ENCODE measurements at places on chromosomes 3 and 15.

- no peak for DNase-seq
These were observed 32.9 kb downstream of the CRYGS start for GRCh38 chr3:186511245-186511644.

- DNase-seq, result no peak
These were observed 16.6 kb upstream of the LRRK1 start for GRCh38 chr15:100902436-100903167.

DNA sequence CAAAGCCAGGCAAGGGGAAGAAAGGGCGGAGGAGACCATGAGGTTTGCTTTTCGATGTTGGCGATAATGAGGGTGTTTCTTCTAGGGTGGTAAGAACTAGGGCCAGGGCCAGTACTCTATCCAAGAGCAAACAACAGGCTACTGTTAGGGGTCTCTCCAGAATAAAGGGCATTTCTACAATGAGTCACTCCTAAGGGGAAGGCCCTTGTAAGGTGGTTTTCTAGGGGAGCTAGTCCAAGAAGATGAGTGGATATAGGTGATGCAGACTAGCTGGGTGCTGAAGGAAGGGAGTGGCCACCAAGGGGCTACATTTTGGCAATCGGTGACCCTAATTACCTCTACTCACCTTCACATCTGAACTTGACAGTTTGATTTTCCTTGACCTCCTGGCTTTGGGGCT, 148.5 kb upstream of the HACD2 start:
- no peak for DNase-seq

DNA sequence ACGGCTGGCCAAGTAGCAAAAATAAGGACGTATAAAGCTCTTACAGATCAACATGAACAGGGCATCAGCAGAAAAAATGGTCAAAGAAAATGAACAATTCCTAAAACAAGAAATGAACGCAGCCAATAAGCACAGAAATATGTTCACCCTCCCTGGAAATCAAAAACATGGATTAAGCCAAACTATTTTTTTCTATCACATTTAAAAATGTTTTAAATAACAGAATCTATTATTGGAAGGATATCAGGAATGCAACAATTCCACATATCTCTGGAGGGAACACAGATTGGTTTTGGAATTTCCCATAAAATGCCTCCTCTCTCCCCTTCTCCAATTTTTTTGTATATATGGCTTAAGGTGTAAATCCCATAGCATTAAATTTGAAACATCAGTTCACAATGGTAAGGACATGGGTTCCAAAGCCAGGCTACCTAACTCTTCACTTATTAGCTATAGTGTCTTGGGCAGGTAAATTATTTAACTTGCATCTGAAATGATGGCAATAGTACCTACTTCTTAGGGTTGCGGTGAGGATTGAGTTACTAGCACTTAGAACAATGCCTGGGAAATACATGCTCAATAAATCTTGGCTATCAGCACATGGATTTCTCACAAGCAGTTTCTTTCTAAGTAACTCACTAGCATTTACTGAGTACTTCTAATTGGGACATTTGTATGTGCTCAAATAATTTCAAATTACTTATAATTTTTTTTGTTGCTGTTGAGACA, 10.1 kb downstream of the UACA start:
- no peak for DNase-seq

DNA sequence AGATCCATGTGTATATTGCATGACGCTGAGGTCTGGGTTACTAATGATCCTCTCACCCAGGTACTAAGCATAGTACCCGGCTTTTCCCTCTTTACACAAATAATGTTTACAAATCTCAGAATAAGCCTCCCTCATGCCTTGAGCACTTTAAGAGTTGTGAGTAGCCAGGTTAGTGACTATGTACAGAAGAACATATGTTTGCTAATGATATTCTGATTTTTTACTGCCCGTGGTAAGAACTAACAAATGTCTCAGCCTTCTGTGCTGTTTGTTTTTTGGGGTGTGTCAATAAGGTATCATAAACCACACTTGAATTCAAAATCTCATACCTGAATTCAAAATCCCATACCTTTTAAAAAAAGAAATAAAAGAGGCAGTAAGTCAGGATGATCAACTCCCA, 59.5 kb downstream of the ABCC5 start:
- DNase-seq, result no peak

DNA sequence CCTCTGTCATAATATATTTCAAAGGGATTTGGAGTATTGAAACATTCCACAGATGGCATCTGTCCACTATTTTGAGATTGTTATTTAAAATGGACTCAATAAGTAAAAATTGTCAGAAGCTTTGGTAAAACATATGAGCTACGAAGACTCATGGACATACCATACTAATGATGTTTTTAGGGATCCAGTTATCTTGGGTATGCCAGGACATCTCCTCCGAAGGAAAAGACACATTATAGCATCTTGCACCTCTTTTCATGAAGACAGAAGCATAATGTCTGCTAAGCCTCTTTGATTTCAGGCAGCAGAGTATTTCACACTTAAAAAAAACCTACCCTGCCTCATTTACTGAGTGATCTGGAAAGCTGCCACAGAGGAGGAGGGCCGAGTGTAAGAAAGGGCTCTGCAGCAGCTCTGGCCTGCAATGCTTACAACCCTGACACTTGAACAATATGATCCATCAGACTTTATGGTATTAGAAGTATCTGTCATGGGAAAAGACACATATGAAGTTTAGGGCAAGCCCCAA, 284.8 kb downstream of the TUSC7 start:
- DNase-seq, result no peak

DNA sequence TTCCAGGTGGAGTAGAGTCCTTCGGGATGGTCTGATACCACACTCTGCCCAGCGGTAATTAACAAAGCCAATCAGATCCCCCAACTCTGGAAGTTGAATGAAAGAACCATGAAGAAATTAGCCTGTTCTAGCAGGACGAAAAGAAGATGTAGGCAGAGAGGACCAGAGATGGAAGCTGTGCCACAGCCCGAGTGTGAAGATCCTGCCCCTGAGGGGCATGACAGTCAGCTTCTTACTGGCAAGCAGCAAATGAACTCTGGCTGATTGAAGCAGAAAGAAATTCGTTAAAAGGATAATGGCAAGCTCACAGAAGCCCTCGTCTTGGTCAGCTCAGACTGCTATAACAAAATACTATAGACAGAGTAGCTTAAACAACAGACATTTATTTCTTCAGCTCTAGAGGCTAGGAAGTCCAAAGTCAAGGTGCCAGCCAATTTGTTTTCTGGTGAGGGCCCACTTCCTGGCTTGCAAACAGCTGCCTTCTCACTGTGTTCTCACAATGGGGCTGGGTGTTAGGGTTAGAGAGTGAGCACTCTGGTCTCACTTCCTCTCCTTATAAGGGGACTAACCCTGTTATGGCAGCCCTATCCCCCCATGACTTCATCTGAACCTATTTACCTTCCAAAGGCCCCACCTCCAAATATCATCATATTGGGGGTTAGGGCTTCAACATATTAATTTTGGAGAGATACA, 307.1 kb downstream of the VPS13C start:
- no peak for DNase-seq

DNA sequence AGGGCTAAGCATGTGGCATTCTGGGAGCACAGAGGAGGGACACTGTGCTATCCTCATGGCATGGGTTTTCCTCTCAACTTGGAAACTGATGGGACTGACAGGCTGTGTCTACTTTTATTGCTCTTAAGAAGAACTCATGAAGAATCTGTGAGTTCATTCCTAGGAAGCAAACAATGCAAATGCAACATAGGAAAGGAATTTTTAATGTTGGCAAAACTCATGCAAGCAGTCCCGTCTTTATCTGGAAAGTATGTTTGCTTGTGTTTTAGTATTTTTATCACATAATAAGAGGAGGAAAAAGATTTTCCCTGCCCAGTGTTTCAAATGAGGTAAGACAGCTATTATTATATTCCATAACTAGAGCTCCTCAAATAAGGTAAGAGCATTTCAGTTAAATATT, 89.7 kb downstream of the TRIM42 start:
- DNase-seq, result no peak

DNA sequence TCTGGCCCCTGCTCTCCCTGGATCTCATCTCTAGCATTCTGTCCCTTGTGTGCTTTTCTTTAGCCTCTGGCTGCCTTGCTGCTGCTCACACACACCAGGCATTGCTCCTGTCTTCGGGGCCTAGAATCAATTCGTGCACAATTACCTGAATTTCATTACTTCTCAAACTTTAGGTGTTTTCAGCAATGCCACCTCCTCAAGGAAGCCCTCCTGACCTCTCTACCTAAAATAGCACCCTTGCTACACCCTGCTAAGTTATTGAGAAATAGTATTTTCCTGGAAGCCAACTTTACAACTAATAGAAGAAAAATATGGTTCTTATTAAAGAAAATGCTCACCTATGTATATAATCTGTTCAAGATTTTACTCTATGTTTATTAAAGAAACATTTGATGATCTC, 40.4 kb downstream of the CP start:
- no peak for DNase-seq

DNA sequence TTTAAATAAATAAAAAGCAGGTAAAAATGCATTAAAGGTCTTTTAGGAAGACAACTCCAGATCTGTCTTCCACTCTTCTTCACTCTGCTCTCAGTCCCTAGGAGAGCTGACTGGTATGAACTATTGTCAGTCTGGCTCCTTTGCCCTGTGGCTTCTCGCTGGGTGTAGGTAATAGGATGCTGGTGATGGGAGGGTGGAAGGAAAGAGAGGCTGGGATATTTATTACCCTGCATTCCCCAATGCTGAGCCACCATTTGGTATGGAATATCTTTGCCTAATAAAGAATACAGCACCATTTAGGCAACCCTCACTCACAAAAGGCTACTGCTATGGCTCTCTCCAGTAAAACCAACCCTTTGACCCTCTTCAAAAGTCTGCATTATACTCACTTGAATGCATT, 326.9 kb downstream of the CNTN3 start:
- DNase-seq, result no peak

GRCh38 chr3:150177673-150178381, 207.1 kb upstream of the PFN2 start:
- no peak for DNase-seq

DNA sequence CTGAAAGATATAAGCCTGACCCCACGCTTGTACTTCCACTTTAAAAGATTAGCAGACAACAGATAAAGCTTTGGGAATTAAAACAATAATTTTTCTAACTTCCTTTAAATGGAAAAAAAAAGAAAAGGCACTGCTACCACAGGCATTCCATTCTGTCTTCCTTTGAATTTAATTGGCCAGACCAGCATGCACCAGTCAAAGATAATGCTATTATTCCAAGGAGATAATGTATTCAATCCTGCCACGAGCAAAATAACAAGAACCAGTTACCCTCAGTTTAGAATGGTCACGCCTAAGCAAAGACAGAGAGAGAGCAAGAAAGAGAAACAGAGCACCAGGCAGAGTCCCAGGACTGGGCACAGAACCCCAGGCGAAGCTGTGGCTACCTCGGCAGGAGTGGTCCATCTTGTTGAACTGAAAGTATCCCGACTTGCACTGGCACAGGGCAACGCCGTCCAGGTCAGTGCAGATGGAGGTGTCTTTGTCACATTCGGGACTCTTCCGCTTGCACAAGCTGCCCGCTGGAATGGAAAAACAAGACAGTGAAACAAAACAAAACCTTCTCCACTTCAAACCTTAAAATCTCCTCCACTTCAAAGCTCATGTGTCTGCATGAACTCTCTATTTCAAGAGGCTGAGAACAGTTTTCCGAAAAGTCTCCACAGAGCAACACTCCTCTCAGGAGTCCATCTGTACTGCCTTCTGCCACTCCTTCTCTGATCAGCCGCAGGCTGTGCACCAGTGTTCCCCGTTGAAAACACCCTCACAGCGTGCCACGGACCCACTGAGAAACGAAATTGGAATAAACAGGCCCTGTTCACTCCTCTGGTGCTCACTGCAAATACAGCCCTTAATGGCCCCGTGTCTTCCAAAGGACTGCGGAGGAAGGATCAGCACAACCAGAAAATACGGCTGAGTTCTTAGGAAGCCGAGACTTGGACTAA, 58.2 kb downstream of the HEG1 start:
- no peak for DNase-seq

DNA sequence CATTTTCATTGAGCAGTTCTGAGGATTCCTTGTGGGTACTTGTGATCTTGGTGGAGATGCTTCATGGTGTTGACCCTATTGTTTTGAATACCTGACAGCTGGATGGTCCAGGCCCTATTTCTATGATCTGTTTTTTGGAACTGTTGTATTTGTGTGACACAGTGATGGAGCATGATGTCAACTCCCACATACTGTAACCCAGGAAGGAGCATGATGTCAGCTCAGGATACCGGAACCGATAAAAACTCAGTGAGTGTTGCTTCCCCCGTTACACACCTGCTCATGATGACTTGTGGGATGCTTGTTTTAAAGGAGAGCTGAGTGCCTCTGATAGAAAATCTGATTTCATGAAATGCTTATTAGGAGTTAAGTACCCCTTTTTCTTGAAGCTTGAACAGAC, 45.1 kb downstream of the ZBTB38 start:
- DNase-seq, result no peak

DNA sequence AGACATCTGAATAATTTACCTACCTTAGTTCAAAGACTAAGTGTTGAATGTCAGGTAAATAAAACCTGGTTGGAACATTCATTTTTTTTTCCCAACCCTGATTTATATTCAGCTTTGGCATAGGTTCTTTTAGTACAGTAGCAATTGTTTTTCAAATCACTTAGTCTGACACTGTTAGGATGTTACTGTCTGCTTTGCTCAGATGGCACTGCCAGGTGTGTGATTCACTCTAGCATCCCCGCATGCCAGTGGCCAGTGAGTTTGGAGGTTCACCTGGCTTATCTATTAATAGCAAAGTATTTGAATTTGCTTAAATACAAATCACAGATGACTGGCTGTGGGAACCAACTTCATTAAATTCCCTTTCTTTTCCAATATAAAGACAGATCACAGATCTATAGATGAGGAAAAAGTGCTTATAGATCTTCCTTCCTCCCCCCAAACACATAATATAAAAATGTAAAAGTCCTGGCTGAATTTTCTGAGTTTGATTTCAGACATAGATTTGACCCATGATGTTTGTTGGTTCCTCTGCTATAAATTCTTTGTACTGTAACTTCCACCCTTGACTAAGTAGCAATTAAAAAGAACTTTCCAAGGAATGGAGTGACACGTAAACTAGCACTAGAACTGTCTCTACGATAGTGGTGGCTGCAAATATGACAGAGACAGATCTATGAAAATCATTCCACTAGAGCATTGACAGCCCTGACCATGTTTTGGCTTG, 3.9 kb downstream of the THBS1 start:
- DNase-seq, result no peak

- no peak for DNase-seq
These were observed 92.0 kb downstream of the TFDP2 start for GRCh38 chr3:142057331-142057725.

DNA sequence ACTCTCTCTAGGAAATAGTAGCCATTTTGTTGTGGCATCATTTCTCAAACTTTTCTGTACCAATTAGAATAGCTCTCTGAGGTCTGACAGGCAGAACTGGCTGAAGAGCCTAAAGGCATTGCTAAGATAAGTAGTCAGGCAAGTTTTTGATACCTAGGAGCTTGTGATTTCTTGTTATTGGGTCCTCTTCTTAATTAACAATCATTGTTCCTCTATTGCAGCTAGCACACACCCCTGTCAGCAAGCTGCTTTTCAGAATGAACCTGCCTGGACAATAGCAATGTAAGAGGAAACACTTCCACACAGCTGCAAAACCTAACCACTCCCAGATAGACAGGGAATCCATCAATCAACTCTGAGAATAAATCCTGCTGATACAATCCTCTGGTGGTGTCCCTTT, 403.9 kb upstream of the TBL1XR1 start:
- DNase-seq, result no peak

- DNase-seq, result no peak
These were observed 73.4 kb upstream of the SLC2A2 start for GRCh38 chr3:171099911-171100310.

GRCh38 chr3:39548282-39548681, 80.8 kb downstream of the MOBP start:
- no peak for DNase-seq

- DNase-seq, result no peak
These were observed 29.8 kb upstream of the CHL1 start for GRCh38 chr3:166799-167198.

All from NCI-H2107 (cell line).